ENCODE measurements at places on chromosomes 7 and 10. TPM values are rescaled to one million over a fixed set of nuclear protein-coding genes. Genes with fewer than 3 reads are reported as not detected.

- no peaks in the 10 kb centered on the region for H3K4me1 ChIP-seq
- peaks cover 5% of the 10 kb centered on the region for H3K27me3 ChIP-seq
- DNase-seq = no peak
- no peak overlapping the region for H3K4me3 ChIP-seq
Observed at GRCh38 chr10:24731942-24732341, 8.3 kb upstream of the ARHGAP21 start.

DNA sequence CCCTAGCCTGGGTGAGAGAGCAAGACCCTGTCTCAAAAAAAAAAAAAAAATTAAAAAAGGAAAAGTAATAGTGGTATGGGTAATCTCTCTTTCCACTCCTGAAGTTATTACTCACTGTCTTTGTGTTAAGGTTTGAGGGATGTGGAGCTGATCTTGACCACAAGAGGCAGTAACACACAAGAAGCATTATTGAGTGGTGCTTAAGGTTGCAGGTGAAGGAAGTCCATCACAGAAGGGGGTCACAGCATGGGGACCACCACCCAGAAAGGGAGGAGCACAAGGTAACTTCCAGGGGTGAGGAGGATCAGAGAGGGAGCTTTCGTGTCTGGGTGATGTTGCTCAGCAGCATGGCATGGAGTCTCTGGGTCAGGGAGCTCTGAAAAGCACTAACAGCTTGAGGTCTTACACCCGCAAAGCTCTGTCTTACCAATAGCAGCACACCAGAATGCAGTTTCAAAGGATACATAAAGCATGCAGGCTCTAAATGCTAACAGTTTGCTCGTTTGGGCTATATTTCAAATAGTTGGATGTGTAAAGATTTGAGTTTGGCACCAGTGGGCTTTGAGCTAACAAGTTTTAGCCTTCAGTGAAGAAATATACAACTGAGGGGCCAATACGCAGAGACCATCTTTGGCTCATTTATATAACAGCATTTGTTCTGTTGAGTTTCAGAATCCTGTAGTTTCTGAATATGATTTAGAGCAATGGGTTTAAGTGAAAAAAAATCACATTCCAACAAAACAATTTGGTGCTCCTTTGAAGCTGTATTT lies 100.4 kb upstream of the DNAJC1 start:
- H3K27me3 ChIP-seq = no peaks in the 10 kb centered on the region
- DNase-seq = no peak
- H3K36me3 ChIP-seq = no peaks in the 10 kb centered on the region
- H3K27ac ChIP-seq = no peak overlapping the region

GRCh38 chr7:30963842-30964241 lies at the start of gene GHRHR:
Gene GHRHR (plus strand): TSS chr7:30963953. CDS start chr7:30964069, 116 bp downstream.
- H3K36me3 ChIP-seq = no peaks in the 10 kb centered on the region
- no peaks in the 10 kb centered on the region for H3K4me1 ChIP-seq
- no peak within 1 kb of the TSS for H3K4me3 ChIP-seq
- DNase-seq = no peak
- H3K27me3 ChIP-seq = peaks cover 5% of the 10 kb centered on the region

The SFTPA1 gene
- total RNA-seq = not detected

The UNC5B gene
- not detected for total RNA-seq

The SUN3 gene
- not detected for total RNA-seq

The CYP2C19 gene
- total RNA-seq = 0.13 TPM

The FAM131B gene
- total RNA-seq = 1.2 TPM

GRCh38 chr10:114359953-114360345 lies 44.4 kb downstream of the AFAP1L2 start:
- no peaks in the 10 kb centered on the region for H3K36me3 ChIP-seq
- H3K4me3 ChIP-seq = no peak overlapping the region
- no peak for DNase-seq
- no peaks in the 10 kb centered on the region for H3K4me1 ChIP-seq
- peaks cover 18% of the 10 kb centered on the region for H3K27me3 ChIP-seq
- H3K27ac ChIP-seq = no peak overlapping the region

GRCh38 chr10:88526501-88527105 lies 56.5 kb downstream of the RNLS start:
- H3K4me3 ChIP-seq = no peak overlapping the region
- H3K36me3 ChIP-seq = no peaks in the 10 kb centered on the region
- peaks cover 6% of the 10 kb centered on the region for H3K4me1 ChIP-seq
- DNase-seq = no peak

The WAPL gene
- total RNA-seq = 47.5 TPM

- no peak for DNase-seq
- H3K4me1 ChIP-seq = no peaks in the 10 kb centered on the region
- H3K27ac ChIP-seq = no peak overlapping the region
- H3K27me3 ChIP-seq = peaks cover 36% of the 10 kb centered on the region
- H3K36me3 ChIP-seq = no peaks in the 10 kb centered on the region
- H3K4me3 ChIP-seq = no peak overlapping the region
Observed at GRCh38 chr10:104449391-104449790, 95.8 kb downstream of the CFAP58 start.

- H3K27me3 ChIP-seq = peaks cover 2% of the 10 kb centered on the region
- H3K27ac ChIP-seq = peak overlapping the region; percentile 38
- H3K4me1 ChIP-seq = peaks cover 49% of the 10 kb centered on the region
- peak; percentile 25 for DNase-seq
- peaks cover 12% of the 10 kb centered on the region for H3K36me3 ChIP-seq
Observed at GRCh38 chr10:124612611-124613498, 131.3 kb downstream of the FAM53B start.

GRCh38 chr10:3067859-3068179 lies 471 bp downstream of the PFKP start:
- peaks cover 8% of the 10 kb centered on the region for H3K27me3 ChIP-seq
- peaks cover 36% of the 10 kb centered on the region for H3K4me1 ChIP-seq
- H3K36me3 ChIP-seq = peaks cover 40% of the 10 kb centered on the region
- peak; percentile 37 for DNase-seq
- peak overlapping the region; percentile 81 for H3K27ac ChIP-seq

The CALCR gene
- total RNA-seq = not detected

The WNT8B gene
- total RNA-seq = not detected

DNA sequence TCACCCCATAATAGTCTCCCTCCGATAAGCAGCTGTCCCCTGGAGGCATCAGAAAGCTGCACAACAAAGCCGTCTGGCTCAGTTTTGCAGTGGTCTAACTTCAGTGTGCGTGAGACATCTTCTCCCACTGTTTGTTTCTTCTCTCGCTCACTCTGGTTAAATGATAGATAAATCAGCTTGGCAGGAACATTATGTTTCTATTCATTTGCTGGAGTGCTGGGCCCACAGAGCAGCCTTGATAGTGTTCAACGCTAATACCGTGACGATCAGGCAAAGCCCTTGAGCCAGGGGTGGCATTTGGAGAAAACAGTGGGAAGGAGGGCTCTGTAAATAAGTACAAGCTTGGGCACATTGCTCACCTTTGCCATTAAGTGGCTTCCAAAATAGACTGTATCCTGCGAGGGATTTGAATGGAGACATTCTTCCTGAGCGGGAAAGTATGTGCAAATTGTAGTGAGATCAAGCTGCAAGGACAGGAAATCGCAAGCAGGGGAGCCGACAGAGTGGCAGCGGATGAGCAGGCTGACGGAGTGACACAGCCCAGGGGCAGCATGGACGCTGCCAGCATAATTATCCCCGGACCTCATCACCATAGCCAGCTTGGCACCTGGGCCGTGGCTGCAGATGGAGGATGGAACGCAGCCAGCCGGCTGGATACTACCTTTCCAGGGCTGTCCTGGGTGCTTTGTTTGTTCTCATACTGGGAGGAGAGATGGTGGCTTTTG lies 256.8 kb upstream of the FZD8 start:
- no peak for DNase-seq
- no peaks in the 10 kb centered on the region for H3K27me3 ChIP-seq
- no peak overlapping the region for H3K27ac ChIP-seq
- no peaks in the 10 kb centered on the region for H3K4me1 ChIP-seq

The CHST3 gene
- 0.03 TPM for total RNA-seq

The LRRN3 gene
- 19.2 TPM for total RNA-seq

GRCh38 chr10:81127931-81128330 lies 590.2 kb downstream of the SH2D4B start:
- H3K27me3 ChIP-seq = no peaks in the 10 kb centered on the region
- H3K36me3 ChIP-seq = no peaks in the 10 kb centered on the region
- H3K4me1 ChIP-seq = no peaks in the 10 kb centered on the region
- no peak overlapping the region for H3K27ac ChIP-seq

DNA sequence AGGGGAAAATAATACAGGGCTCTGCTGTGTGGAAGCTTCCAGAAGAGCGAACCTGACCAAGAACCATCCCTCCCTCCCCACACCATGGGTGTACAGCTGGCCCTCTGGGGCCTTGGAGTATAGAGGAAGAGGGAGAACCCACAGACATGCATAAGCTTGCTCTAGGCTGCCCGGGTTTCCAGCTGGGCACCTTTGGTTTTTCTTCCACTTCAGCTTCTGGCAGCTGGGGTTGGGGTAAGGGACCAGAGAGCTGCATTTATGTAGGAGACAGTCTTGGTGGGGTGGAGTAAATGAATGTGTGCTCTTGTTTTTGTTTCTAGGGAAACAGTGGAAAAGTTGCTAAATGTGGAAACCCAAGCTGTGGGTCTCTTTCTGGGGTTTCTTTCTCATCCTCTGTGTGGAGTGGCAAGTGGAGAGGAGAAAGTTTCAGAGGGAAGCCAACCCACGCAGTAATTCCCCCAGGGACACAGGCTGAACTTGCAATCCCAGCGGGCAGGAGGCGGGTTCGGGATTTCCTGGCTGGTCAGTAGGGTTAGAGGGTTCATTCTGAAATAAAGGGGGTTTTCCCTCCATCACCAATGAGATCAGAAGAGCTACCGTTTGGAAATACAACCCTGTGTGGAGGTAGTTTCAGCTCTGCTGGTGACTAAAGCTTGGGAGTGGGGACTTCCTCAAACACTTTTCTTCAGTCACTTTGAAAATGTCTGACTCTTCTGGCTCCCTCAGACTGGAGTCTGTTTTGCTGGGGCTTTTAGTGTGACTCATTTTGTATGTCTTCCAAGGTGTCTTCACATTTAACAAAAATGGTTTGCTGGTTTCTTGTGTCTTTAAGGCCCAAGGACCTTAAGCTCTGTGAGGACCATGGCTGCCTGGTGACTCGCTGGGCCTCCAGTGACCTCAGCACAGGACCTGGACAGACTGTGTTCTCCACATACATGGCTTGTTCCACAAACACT lies 22.2 kb upstream of the SRGN start:
- peaks cover 45% of the 10 kb centered on the region for H3K4me1 ChIP-seq
- H3K27ac ChIP-seq = peak overlapping the region; percentile 55
- H3K4me3 ChIP-seq = no peak overlapping the region
- peak; percentile 24 for DNase-seq
- no peaks in the 10 kb centered on the region for H3K27me3 ChIP-seq
- H3K36me3 ChIP-seq = peaks cover 3% of the 10 kb centered on the region
